ENCODE measurements at places on chromosomes 13 and 19. TPM values are rescaled to one million over a fixed set of nuclear protein-coding genes. Genes with fewer than 3 reads are reported as not detected.

CPB2 gene
- not detected for total RNA-seq

ETV2 gene
- total RNA-seq, result 0.51 TPM

CEACAM4 gene
- total RNA-seq, result not detected

LINGO3 gene
- not detected for total RNA-seq
